ENCODE measurements at places on chromosomes 1 and 21.

- no peak for DNase-seq
Measured at GRCh38 chr1:244614113-244614836, 38.7 kb upstream of the DESI2 start.

DNA sequence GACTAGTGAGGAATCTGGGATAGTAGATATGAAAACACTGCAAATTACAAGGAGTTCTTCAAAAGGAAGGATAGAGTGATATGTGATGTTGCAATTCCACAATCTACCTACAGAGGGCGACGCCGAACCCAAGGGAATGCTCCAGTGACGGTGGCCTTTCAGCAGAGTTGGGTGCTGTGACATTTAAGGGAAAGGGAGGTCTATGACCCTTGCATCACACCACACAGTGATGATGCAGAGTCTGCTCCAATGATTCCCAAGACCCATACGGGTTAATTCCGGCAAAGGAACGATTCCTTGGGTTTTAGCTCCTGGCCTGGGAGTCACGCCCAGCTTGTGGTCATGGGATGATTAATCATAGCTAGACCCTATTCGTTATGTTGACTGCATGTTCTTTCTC is 123.0 kb upstream of the IGSF21 start:
- no peak for DNase-seq

DNA sequence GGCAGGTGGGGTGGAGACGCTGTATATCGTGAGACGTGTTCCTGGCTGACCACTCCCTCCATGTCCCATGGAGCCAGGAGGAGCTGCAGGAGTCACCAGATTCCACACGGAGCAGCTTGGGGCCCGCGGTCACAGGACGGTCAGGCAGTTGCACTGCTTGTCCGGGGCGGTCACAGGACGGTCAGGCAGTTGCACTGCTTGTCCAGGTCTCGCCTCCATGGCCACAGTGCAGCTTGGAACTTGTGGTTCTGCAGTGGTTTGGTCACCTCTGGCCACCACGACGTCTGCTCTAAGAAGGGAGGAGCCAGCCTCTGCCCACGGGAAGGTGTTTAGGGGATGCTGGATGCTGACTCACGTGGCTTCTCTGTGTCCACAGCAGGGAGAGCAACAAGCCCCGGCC is 33.0 kb downstream of the SLX9 start:
- no peak for DNase-seq

DNA sequence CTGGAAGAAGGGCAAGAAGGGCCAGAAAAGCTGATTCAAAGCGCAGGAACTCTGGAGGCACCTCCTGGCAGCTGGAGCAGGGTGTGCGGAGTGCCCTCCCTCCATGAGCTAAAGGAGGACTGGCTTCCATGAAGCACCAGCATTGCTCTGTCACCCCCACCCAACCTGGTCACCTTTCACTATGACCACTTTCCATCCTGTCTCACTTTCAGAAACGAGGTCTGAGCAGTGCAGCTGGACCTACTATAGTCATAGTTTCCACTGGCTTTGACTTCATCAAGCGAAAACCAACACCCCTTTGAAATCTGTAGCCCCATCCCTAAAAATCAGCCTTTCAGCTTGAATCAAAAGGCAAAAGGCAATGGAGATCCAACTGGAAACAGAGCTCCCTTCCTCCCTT is 84.8 kb upstream of the CACNA1E start:
- DNase-seq, result no peak

DNA sequence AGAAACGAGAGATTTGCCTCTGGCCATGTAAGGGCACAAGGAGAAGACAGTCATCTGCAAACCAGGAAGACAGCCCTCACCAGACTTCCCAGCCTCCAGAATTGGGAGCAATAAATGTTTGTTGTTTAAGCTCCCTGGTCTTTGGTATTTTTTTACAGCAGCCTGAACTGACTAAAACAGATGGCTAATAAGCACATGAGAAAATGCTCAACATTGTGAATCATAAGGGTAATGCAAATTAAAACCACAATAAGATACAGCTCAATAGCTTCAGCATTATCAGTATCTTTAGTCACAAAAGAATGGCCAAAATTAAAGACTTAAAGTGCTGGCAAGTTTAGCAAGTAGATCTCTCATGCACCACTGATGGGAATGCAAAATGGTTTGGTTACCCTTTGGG is 11.7 kb downstream of the UBE2G2 start:
- no peak for DNase-seq

DNA sequence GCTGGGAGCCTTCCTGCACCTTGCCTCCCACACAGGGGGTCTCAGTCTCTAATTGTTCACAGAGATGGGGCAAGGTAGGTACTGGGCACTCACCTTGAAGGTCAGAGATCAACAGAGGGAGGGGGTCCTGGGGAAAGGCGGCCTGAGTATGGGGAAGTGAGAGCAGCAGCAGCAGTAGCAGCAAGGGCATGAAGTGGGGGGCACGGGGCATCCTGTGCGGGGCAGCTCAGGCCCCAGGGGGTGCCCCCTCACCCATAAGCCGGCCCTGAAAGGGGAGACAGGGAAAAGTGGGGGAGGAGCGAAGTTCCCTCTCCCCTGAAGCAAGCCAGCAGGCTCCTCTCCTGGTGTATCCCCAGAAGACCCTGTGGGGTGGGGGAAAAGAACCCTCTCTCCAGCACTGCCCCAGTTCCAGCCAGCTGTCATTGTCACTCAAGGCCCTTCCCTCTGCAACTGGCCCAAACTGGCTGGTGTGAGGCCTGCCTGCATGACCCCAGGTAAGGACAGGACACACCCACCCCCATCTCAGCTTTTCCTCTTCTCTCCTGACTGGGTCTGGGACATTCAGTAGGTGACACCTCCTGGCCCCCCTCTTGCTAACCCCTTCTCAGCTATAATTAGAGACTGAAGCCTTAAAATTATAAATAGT is 3.9 kb downstream of the SEMA6C start:
- no peak for DNase-seq

GRCh38 chr21:42201615-42202161 is 17.3 kb upstream of the ABCG1 start:
- no peak for DNase-seq

DNA sequence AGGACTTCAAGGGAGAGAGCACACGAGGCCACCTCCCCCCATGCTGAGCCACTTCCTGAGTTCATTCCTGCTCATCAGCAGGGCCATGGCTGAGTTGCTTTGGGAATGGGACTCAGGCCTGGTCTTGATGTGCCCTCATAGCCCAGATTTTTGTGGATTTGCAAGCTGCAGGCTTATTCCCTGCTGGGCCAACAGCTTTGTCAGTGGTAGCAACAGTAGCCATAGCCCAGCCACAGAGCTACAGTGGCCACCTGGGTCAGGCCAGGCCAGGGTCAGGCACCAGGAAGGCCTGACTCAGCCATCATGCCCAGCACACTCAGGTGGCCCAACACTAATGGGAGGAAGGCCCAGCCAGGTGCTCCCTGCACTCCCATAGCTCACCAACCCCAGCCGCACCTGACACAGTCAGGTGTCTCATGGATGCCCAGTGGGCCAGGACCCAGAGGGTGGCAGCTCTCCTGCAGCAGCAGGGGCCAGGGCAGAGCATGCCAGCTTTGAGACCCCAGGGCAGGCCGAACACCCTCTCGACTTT is 33.5 kb downstream of the EPHA2 start:
- DNase-seq, result no peak

GRCh38 chr1:30229960-30230359 is 493.4 kb downstream of the MATN1 start:
- no peak for DNase-seq

DNA sequence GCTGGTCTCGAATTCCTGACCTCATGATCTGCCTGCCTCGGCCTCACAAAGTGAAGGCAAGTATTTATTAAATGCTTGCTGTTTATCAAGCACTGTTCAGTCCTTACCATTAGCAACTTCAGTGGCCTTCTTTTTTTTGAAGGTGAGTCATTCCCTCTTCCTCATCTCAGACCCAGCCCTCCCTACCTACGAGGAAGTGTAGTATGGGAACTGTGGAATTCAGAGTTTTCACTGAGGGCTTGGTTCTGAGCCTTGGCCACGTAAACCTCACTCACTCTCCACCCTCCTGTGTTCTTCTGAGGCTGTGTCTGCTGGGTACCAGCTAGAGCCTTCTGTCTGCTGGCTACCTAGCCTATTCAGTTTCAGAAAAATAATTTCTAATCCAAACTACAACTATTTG is 218.3 kb upstream of the SGIP1 start:
- no peak for DNase-seq

- no peak for DNase-seq
Measured at GRCh38 chr1:243549791-243550190, 293.9 kb downstream of the SDCCAG8 start.

- DNase-seq, result no peak
Measured at GRCh38 chr1:179322557-179322956, 29.0 kb downstream of the SOAT1 start.

- no peak for DNase-seq
Measured at GRCh38 chr1:5688081-5689077, 303.8 kb downstream of the NPHP4 start.

DNA sequence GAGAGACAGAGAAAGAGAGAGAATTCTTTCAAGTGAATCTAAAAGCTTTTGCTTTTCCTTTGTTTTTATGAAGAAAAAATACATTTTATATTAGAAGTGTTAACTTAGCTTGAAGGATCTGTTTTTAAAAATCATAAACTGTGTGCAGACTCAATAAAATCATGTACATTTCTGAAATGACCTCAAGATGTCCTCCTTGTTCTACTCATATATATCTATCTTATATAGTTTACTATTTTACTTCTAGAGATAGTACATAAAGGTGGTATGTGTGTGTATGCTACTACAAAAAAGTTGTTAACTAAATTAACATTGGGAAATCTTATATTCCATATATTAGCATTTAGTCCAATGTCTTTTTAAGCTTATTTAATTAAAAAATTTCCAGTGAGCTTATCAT is 117.6 kb downstream of the PTPRC start:
- DNase-seq, result no peak

DNA sequence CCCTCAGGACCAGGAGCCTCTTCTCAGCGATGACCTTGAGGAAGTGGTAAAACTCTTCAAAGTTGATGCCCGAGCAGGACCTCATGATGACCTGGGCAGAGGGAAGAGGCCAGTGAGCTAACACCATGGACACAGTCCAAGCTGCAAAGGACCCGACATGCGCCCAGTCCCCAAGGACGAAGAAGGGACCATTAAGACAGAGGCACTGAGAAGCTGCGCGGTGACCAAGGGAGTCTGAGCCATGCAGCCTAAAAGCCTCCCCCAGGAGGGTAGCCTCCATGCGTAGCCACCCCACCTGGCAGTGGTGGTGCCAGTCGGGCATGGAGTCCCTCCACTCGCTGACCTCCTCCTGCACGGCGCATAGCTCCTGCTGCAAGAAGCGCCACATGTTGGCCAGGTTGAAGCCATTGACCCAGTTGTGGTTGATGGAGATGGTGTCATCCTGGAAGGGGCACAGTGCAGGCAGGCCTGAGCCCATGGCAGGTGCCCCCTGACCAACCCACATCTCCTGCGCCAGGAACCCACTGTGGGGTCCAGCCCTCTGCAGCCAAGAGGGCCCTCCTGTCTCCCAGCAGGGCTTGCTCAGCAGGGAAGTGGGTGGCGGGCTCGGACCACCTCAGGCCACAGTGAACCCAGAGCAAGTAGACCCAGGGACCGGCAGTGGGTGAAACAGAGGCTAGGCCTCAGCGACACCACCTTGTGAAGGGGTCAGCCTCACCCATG is 2.4 kb downstream of the JMJD4 start:
- DNase-seq, result no peak

DNA sequence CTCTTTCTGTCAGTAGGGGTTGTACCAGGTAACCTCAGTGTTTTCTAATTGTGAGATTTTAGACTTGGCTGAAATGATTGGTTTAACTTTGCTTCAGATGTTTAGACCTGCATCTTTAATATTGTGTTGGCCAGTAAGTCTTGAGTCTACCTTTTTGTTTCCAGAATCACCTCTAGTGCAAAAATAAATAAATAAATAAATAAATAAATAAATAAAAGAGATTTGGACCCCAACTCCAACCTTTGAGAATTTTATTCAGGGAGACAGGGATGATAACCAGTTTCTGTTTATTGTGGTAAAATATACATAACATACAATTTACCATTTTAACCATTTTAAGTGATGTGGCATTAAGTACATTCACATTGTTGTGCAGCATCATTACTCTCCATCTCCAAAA is 64.4 kb downstream of the RAVER2 start:
- DNase-seq, result no peak

DNA sequence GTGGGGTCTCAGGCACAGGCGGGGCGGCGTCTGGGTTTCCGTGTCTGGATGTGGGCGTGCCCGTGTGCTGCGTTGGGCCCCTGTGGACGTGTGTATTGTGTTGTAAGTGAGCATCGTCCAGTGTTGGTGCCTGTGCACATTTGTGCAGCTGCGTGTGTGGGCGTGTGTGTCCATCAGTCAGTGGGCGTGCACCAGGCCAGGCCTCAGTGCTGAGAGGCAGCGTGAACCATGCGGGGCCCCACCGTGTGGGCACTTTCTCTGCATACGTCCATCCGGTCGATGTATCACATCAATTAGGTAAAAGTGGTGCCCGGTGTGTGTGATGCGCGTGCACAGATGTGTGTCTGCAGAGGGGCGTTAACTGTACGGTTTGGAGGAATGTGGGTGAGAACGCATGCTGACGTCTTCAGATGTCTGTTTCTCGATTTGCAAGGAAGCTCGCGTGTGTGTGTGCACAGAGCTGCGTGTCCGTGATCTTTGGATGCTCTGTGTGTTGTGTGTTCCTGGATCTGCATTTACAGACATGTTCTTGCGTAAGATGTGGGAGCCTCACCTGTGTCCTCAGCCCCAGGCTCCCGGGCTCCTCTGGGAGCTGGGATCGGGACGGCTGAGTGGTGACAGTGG is 24.6 kb downstream of the AGRN start:
- no peak for DNase-seq

Measured in CD8-positive, alpha-beta T cell (primary cell).